Activated naive CD4-positive, alpha-beta T cell treated with Interleukin-2 at 50 U/mL for 16 hours (primary cell): ENCODE measurements at places on chromosomes 12 and 14.

GRCh38 chr12:52525661-52526499, 5.7 kb upstream of the KRT5 start:
- no peak for DNase-seq

DNA sequence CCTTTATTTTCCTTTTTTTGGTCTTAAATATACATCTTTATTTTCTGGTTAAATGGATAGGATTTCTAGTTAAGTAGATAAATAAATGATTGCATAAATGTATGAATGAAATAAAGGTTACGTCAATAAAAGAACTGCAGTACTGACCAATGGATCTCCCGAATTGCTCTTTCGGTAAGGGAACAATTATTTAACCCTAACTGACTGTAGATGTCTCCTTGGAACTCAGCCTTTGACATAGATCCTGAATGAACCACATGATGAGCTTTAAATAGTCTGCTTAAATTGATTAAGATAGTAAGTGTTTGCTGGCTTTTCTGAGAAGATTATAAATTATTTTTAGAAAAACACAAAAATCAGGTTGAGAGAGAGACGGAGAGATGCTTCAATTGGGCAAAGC, 391.0 kb upstream of the SYT1 start:
- no peak for DNase-seq

GRCh38 chr12:46516933-46517578, 144.5 kb upstream of the SLC38A2 start:
- peak; percentile 17 for DNase-seq

DNA sequence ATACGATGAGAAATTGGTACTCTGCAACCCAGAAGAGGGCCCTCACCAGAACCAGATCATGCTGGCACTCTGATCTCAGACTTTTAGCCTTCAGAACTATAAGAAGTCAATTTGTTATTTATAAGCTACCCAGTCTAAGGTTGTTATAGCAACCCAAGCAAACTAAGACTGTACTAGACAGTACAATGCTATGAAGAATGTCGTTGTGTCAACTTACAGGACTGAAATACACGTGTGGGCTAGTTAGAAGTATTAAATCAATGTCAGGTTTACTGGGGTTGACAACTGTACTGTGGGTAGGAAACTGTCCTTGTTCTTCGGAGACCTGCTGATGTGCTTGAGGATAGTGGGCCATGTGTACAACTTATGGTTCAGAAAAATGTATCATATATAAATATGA, 19.7 kb downstream of the DUSP16 start:
- DNase-seq = no peak

- DNase-seq = no peak
These were observed 3.0 kb upstream of the PIANP start for GRCh38 chr12:6703631-6704030.

DNA sequence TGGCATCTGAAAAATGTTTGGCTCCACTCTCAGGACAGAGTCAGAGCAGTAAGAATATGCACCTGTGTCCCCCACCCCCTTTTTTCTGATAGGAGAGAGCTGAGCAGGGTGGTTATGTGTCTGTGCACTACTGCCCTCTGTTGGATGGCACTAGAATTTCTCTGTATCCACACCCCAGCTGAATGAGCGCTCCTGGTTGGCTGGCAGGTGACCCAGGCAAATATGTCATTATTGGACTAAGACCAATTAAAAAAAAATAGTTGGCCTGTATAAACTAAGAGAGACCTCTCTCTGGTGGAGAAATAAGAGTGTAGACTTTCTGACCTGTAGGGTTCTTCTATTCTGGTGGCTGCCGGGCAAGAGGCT, 107.0 kb downstream of the PTCSC3 start:
- no peak for DNase-seq

DNA sequence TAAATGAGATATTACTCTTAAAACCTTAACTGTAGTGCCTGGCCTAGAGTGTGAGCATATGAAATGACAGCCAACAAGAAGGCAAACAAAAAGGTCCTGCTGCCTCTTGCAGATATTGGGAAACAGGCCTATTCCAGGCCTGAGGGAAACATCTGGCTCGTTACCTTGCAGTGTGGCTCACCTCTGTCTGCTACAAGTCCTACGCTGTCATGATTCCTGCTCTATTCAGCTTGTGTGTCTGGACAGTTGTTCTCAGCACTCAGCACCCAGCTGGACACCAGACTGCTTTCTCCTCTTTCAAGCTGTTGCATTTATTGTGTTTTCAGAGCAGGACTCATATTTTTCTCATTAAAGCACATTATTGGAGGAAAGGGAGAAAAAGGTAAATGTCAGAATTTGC, 113.5 kb downstream of the TMTC2 start:
- no peak for DNase-seq

- DNase-seq = no peak
These were observed 13.5 kb downstream of the HECTD1 start for GRCh38 chr14:31194095-31194494.

- no peak for DNase-seq
These were observed 373.5 kb downstream of the PAWR start for GRCh38 chr12:79317179-79317847.
